Urothelium cell line (cell line): ENCODE measurements at places on chromosomes 7 and 10.

GRCh38 chr10:119659951-119660350 lies 8.8 kb downstream of the BAG3 start:
- DNase-seq, result no peak

DNA sequence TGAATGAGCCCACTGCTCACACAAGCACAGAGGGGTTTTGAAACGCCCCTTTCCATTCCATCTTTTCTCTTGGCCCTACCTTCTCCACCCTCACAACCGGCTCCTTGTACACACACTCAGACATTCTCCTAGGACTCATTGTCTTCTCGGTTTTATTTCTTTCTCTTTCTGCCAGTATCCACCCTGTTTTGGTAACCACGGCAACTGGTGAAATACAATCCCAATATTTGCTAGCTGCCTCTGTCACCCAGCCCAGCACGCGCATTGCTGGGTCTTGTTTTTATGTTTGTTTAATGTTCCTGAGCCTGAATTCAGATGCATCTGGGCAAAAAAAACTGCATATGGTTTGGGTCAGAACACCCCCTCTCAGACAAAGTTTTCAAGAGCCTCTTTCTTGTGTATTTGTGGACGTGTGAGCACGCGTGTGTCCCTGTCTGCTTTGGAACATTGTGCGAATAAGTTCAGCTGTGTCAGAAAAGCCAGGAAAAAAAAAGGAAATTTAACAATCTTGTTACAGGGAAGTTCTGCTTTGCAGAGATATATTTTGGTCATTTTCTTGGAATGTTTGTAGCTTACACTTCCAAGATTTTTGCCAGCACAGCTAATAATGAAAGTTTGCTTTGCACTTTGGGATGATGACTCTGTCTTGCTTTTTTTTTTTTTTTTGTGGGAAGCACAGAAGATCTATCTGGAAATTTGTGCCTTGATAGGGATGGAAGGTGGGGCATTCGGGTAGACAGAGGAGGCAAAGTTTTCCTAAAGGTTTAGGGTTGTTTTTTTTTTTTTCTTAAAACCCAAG lies 225.9 kb downstream of the TRIL start:
- DNase-seq, result no peak

- DNase-seq, result no peak
These were observed 93.4 kb upstream of the PDLIM1 start for GRCh38 chr10:95384011-95384704.

DNA sequence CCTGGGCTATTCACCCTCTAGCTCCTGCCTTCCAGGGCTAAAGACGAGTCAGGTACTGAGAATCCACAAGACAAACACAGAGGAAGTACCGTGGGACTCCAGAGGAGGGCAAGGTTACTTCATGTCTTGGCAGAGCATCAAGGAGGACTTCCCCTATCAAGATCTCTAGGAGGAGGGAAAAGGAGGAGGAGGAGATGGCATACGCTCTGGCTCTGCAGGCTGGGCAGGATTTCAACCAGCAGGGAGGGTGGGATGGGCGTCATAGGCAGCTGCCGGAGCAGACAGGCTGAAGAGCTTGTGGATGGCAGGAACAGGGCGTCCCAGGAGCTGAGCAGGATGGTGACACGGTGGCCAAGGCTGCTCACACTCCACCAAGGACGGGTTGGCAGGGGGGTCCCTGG lies 21.3 kb downstream of the MDH2 start:
- peak; percentile 81 for DNase-seq

GRCh38 chr7:10429031-10429430 lies 544.6 kb upstream of the PHF14 start:
- no peak for DNase-seq

DNA sequence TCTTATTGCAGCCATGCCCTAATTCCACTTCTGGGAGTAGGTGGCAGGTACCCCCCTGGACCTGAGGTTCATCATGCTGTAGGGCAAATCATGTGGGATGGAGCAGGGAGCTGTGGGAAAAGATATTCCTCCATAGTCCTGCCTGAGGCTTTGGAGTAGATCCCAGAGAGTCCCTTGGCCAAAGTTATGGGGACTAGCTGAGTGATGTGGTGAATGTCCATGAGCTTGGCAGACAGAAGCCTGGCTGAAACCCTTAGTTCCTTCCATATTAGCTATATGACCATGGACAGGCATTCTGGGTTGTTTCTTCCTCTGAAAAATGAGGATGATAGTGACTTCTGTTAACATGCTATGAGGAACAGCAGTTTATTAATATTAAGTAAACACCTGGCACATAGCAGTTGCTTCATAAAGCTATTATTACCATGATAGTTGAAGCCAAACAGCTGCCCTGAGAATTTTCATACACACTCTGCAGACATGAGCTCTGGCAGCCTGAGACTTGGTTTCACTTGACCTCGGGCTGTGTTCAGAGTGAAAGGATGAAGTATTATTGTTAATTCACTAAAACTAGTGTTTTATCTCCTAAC lies 15.0 kb upstream of the IMPDH1 start:
- no peak for DNase-seq

- peak; percentile 25 for DNase-seq
These were observed 1288.5 kb downstream of the GATA3 start for GRCh38 chr10:9342885-9343570.

DNA sequence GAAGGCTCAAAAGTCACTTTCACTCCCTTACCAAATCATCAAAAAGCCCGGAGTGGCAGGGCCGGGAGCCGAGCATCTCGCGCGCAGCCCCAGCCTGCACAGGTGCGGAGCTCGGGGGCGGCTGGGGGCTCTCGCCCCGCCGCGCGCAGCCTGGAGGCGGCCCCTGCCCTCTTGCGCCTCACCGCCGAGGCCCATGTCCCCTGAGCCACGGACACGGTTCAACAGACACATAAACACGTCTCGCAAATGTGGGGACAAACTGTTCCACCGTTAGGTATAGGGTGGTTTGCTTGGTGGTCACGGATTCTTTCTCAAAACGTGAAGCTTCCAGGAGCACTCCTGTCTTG lies 700 bp downstream of the GSAP start:
- no peak for DNase-seq

GRCh38 chr10:37632641-37633040 lies 224.8 kb downstream of the ZNF248 start:
- no peak for DNase-seq
